Fibroblast of pulmonary artery (primary cell): ENCODE measurements at places on chromosomes 2 and 18.

DNA sequence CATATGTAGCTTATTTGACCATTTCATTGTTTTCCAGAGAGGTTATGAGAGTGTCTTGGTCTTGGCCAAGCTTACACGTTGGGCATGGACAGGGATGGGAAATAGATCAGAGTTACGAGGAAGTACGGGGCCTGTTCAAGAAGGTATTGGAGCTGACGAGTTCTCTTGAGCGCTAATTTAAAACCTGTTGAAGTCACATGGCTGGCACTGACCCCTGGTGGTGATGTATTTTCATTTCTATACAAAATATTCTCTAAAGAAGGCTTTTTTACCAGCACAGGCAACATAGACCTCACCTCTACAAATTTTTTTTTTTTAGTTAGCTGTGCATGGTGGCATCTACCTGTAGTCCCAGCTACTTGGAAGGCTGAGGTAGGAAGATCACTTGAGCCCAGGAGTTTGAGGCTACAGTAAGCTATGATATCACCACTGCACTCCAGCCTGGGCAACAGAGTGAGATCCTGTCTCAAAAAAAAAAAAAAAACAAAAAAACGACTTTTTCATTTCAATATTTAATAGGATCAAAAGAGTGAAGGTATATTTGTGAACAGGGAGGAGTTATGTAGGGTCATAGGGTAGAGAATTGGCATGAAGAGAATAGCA, 19.6 kb downstream of the UGP2 start:
- peak; percentile 81 for DNase-seq

DNA sequence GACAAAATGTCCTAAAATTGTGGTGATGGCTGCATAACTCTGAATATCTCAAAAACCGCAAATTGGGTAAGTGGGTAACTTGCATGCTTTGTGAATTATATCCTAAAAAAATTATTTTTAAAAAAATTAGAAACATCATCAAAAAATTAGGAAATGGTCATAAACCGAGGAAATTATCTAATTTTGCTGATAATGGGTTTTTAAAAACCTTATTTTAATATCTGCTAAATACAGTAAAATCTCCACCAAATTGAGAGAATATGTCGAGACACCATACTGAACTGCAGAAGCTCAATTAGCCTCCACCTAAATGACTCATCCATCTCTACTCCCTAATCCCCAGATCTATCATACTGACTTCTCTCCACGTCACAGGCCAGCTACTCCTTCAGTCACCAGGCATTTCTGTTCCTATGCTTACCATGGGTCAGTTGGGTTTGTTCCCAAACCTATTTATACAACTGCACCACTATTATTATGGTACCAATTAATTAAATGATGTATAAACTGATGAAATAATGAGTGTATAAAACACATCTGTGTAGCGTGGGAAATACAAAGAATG, 36.1 kb downstream of the SPIRE1 start:
- DNase-seq = peak; percentile 55

DNA sequence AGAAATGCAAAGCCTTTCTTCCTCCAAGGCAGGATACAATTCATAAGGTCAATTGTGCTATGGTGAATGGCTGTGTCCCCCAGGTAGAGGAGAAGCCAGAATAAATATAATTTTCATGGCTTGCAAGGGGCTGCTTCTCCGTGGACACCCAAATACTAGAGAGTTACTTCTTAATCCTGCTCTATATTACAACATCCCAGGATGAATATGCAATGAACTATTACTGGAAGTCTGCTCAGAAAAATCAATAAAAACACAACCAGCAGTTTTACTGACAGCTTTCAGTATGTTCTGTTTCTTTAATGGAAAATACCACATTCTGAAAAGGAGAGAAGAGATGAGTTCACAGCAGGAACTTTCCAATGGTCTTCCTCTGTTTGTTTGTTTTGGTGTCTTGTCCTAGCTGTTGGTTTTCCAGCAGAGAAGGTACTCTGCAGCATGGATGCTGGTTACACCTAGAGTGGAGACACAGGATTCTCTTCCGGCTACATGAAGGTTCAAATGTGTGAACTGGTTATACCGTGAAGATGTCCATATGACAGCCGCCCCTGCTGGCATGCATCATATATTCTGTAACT, 213.0 kb downstream of the PID1 start:
- no peak for DNase-seq

- peak; percentile 20 for DNase-seq
Measured at GRCh38 chr2:8452979-8453903, 228.6 kb upstream of the ID2 start.

GRCh38 chr2:74766780-74767179, 67.1 kb upstream of the HK2 start:
- no peak for DNase-seq

GRCh38 chr2:217218269-217219163, 358.7 kb upstream of the TNP1 start:
- peak; percentile 63 for DNase-seq

DNA sequence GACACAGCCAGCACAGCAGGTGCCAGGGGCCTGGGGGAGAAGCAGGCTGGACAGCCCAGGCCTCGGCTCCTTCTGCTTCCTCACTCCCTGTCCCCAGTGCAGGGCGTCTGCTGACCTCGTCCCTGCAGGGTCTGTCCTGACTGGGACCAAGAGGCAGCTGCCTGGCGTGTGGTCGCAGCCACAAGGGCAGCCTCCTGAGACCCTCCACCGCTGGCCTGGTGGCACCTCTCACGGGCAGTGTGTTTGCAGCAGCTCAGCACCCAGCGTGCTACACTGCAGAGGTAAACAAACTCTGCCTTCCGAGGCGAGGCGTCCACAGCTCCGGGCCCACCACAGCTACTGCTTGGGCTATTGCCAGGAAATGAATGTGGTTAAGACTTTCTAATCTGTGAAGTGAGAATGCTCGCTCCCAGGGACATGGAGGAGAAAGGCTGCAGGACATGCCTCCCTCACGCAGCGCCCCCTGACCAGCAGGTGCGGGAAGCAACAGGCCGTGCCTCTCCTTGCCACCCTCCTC, 46.1 kb upstream of the HPCAL1 start:
- no peak for DNase-seq

DNA sequence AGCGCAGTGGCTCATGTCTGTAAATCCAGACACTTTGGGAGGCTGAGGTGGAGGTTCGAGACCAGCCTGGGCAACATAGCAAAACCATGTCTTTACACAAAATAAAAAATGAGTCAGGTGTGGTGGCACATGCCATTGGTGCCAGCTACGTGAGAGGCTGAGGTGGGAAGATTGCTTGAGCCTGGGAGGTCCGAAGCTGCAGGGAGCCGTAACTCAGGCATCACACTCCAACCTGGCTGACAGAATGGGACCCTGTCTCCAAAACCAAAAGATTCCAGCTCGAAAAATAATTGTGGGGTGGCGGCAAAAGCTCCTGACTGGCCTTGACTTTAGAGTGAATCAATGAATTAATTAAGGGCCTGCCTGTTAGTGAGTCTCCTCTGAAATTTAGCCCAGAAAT, 1.2 kb upstream of the ALPP start:
- no peak for DNase-seq

GRCh38 chr18:54888933-54889332, 60.7 kb downstream of the RAB27B start:
- peak; percentile 62 for DNase-seq

DNA sequence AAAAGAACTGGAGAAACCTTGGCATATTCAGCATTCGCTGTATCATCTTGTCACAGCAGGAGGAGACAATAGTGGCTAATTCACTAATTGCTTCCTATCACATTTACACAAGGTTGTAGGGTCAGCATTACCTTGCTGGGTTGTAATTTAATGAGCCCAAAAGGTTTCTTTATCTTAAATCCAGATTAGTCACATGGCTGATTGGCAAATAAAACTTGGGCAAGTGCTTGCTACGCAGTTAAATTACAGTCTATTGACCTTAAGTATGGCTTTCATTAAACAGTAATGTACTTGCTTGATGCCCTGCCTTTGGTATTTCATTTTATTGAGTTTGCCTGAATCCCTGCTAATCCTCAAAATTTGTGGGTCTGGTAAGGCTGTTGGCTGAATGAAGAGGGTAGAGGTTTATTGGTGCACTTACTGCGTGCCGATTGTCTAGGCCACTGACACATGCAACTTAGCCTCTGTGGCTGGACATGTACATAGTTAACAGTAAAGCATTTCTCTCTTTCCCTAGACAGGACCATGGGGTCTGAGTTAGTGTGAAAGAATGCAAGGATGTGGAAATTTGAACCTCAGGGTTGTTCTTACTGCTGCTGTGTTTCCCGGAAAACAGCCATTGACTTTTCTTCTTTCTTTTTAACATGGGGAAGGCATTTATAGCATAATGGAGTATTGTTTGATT, 34.3 kb downstream of the FMNL2 start:
- DNase-seq = peak; percentile 88

DNA sequence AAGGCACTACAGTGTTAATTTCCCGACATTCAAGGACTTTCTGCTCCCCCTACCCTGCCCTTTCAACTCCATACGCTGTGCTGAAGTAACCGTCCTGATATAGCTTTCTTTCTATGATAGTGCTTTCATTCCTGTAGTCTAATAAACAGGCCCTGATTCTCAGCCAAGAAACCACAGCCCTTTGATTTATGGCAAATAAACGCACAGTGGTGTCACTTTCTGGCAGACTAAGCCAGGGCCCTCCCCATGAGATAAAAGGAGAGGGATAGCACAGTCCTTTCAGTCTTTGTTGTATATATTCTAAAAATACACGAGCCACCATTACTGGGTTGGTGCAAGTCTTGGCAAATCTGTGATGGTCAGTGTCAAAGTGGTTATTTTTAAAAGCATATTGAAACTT, 291.2 kb downstream of the ALPK2 start:
- DNase-seq = peak; percentile 25

GRCh38 chr18:23552505-23552904, 33.8 kb downstream of the NPC1 start:
- DNase-seq = no peak

GRCh38 chr2:228689053-228689452, 507.6 kb upstream of the SPHKAP start:
- DNase-seq = no peak

DNA sequence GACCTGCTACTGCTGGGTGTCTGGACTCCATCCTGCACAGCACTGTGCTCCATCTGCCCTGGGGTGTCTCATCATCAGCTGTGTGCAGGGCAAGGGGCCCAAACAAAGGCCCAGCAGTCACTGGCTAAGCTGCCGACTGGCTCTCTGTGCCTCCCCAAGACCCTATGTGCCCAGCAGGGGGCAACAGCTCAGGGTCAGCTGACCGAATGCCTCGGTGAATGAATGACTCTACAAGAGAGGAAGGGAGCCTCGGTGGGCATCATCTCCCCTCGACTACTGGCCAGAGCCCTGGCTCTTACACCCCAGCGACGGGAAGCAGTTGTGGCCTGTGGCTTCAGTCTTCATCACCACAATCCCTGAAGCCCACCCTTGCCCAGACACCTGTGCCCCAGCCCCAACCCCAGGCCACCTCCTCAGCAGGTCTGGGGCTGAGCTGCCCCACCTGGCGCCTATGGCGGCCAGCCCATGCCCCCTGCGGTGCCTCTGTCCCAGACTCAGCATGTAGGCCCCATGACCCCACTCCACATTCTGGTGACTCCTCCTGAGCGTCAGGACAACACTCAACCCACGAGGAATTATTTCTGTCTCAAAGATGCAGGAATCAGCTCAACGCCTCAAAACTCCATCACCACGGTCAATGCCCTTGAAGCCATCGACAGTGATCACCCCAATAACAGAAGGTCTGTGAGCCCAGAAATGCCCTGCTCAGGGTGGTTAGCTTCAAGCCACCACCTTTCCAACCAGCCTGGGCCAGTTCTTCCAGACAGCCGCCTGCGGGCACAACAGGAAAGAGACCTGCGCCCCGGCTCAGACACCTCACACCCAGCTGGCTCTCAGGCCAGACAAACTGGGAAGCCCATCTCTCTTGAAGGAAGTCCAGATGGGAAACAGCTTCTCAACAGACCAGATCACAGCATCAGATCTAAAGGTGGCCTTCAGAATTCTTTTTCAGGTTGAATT, 1.6 kb upstream of the GPR17 start:
- DNase-seq = no peak

DNA sequence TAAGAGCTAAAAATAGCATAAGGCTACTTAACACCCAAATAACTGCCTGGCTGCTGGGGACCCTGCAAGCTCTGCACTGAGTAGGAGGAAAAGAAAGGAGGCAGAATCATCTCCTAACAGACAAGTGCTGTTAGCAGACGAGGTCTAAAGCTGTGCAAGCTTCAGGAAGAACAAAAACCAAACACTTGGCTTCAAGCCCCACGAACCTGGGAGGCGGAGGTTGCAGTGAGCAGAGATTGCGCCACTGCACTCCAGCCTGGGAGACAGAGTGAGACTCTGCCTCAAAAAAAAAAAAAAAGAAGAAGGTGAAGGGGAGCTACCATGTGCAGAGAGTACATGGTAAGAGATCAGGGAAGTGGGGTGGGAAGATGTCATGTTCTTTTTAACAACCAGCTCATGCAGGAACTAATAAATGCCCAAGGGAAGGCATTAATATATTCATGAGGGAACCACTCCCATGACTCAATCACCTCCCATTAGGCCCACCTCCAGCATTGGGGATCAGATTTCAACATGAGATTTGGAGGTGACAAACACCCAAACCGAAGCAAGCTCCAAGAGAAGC, 28.8 kb upstream of the INO80C start:
- peak; percentile 63 for DNase-seq

- DNase-seq = peak; percentile 37
Measured at GRCh38 chr2:84971510-84972206, 697 bp downstream of the KCMF1 start.

- DNase-seq = no peak
Measured at GRCh38 chr2:70344195-70344594, 42.3 kb upstream of the FAM136A start.

- DNase-seq = no peak
Measured at GRCh38 chr2:137947032-137947727, 17.1 kb upstream of the HNMT start.

DNA sequence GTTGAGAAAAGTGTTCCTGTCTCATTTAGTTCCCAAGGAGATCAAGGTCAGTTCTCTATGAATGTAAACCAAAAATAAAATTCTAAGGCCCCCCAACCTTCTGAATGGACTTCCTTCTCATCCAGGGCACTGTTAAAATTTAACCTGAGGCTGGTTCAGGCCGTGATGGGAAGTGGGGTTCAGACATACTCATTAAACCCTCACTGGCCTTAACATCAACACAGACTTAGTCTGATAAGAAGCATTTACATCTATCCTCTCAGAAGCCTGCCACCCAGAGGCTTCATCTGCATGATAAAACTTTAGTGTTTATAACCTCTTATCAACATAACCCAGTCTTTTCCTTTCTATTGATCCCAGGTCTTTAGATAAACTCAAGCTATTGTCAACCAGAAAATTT, 22.4 kb downstream of the ITSN2 start:
- DNase-seq = no peak

DNA sequence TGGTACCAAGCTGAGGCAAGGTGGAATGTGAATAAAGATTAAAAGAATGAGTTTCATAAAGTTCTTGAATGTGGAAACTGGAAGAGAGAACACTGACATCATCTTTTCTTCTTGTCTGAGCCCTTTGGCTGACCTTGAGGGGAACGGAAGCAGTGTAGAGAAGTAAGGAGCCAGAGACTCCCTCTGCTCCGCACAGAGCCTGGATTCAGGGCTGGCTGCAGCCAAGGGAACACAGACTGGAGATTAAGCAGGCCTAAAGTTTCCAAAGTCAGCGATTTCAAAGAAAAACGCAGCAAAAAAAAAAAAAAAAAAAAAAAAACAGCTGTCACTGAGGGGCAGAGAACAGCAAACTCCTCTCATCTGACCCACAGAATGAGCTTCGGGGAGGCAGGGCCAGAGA, 19.3 kb upstream of the ALK start:
- no peak for DNase-seq

GRCh38 chr2:158912765-158913164, 55.7 kb upstream of the TANC1 start:
- DNase-seq = no peak

- DNase-seq = no peak
Measured at GRCh38 chr2:108617617-108618016, 83.3 kb downstream of the LIMS1 start.

GRCh38 chr2:12168791-12169388, 422.5 kb downstream of the LPIN1 start:
- DNase-seq = peak; percentile 84
